ENCODE measurements at places on chromosomes 12 and 14.

GRCh38 chr12:52629281-52630007 is 11.1 kb upstream of the KRT73 start:
- DNase-seq, result no peak

DNA sequence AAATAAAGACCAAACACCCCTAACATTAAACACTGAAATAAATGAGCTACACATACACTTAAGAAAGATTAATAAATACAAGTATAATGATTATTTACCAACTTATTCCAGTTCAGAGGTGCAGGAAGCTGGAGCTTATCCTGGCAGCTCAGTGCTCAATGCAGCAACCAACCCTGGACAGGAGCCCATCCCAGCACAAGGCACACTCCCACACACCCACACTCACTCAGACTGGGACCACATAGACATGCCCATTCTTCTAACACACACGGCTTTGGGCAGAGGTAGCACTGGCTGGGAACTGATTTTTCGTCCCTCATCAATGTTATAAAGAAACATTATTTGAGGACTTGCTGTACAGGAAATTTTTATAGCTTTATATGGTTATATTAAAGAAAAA is 797.4 kb downstream of the RPS29 start:
- DNase-seq, result no peak

DNA sequence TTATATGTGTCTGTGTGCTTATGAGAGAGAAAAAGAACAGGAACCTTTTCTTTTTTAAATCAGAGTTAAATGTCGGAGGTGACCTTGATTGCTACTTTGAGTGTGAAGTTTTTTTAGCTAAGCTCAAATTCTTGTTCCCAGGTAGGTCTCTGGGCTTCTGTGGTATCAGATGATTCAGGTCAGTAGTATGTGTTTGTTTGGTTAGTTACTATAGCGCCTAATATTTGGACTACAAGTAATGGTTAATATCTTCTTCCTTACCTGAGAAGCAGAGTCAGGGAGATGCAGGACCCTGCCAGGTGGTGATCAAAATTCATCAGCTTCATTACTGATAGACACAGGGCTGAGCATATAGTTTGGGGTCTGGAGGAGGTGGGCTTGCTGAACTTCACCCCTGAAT is 30.8 kb downstream of the ADCK1 start:
- no peak for DNase-seq

- DNase-seq, result no peak
Measured at GRCh38 chr12:115437061-115437567, 753.1 kb upstream of the TBX3 start.

- no peak for DNase-seq
Measured at GRCh38 chr12:44689587-44689986, 186.5 kb downstream of the NELL2 start.

DNA sequence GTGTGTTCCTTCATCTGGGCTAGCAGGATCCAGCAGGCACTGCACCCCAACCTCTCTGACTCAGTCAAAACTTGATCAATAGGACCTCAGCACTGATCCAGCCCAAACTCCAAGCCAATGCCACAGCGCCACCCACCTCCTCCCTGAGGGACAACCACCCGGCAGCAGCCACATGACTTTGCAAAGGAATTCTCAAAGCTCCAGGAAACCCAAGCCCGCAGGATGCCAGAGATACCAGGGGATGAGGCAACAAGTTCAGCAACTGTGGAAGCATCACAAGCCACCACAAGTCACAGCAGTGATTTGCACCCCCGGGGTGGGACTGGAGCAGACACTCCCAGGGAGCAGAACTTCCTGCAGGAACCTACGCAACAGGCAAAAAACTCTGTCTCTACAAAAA is 37.3 kb downstream of the ACTN1 start:
- no peak for DNase-seq

GRCh38 chr14:29749327-29749726 is 178.3 kb downstream of the PRKD1 start:
- DNase-seq, result no peak

Measured in activated T-helper 1 cell treated with Interleukin-2 at 50 U/mL for 16 hours (primary cell).